T-helper 9 cell (primary cell): ENCODE measurements at places on chromosomes 7 and 10.

DNA sequence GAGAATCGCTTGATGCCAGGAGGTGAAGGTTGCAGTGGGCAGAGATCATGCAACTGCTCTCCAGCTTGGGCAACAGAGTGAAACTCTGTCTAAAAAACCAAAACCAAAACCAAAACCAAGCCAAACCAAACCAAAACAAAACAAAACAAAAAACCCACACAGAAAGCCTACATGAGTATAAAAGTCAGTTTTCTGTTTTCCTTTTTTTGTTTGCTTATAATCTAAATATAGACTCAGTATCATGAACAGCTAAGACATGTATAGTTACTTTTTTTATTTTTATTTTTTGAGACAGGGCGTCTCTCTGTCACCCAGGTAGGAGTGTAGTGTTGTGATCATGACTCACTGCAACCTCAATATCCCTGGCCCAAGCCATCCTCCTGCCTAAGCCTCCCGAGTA lies 16.8 kb upstream of the MTPN start:
- DNase-seq, result no peak

GRCh38 chr10:27041196-27041595 lies 59.1 kb downstream of the ANKRD26 start:
- no peak for DNase-seq

DNA sequence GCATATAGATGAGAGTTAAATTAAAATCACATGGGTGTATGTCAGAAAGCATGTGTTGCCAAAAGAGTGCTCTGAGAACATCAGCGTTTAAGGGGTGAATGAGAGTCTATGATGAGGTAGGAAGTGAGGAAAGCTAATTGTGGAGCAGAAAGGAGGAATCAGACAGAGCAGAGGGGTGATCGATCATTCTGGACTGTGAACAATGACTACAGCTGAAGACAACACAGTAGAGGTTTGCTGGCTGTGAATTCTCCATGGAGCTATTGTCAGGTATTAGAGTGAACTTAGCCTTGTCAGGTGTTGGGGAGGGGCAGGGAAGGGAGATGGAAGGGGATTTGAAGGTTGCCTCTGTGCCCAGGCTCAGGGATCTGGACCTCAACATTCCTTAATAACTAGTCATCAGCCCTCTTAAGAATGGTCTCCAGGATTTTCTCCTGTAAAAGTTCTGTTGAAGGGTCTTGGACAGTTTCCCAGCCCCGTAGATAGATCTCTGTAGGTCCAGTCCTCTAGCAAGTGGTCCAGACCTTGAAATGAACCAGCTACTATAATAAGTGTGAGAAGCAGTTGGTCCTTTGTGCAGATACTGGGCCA lies 57.1 kb downstream of the KIF5B start:
- no peak for DNase-seq

GRCh38 chr10:546451-546850 lies 143.0 kb downstream of the DIP2C start:
- DNase-seq, result no peak

DNA sequence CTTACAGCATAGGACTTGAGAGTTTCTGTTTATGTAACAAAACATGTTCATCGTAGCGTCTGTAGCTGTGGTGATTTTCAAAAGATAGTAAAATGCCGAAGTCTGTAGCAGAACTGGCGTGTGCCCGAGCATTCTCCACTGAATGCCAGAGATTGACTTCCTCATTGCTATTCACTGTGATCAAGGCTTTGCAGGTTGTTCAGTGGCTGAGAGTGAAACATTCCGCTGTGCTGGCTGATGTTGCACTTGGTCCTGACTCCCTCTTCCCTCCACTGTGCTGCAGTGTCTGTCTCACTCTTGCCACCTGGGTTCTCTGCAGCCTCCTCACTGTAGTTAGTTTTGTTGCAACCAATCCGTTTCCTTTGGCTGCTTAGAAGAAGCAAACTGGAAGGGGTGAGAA lies 37.6 kb downstream of the FHIP2A start:
- no peak for DNase-seq

DNA sequence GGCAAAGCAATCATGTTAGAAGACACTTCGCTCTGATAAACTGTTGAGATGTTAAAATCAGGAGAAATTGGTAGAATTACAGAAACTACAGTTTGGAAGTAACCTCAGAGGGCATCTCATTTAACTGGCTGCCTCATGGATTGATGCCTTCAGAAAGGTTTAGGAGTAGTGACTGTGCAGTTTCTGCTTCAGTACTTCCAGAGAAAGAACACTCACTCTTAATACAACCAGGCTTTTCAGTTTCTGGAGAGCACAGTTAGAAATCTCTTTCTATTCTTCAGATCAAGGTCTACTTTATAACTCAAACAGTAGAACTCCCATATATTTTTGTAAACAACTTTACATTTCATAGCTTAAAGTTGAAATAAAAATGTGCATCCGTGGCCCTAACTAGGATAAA lies 1358.9 kb upstream of the LRRTM3 start:
- no peak for DNase-seq

DNA sequence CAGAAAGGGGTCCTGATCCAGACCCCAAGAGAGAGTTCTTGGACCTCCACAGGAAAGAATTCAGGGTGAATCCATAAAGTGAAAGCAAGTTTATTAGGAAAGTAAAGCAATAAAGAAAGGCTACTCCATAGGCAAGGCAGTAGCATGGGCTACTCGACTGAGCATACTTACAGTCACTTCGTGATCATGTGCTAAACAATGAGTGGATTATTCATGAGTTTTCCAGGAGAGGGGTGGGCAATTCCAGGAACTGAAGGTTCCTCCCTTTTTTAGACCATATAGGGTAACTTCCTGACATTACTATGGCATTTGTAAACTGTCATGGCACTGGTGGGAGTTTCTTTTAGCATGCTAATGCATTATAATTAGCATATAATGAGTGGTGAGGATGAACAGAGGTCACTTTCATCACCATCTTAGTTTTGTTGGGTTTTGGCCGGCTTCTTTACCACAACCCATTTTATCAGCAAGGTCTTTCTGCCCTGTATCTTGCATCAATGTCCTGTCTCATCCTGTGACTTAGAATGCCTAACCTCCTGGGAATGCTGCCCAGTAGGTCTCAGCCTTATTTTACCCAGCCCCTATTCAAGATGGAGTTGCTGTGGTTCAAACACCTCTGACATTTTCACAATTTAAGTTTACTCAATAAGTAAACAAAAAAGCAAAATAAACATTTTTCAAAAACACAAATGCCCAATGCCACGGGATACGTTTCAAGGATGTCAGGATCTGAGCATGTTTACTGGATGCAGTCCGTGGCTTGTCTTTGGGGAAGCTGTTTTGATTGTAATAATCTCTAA lies 37.0 kb downstream of the ALOX5 start:
- no peak for DNase-seq

DNA sequence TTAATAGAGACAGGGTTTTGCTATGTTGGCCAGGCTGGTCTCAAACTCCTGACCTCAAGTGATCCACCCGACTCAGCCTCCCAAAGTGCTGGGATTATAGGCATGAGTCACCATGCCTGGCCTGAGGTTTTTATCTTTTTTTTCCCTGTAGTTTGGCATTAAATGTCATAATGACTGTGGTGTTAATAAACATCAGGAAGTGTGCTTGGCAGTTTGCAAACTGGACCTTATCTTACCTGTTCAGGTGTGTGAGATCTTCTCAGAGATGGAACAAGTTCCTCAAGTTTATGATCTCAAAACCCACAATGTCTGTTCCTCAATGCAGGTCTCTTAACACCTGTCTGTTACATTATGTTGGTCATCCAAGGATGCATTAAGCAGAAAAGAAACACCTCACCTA lies 80.0 kb downstream of the ARID5B start:
- DNase-seq, result no peak

DNA sequence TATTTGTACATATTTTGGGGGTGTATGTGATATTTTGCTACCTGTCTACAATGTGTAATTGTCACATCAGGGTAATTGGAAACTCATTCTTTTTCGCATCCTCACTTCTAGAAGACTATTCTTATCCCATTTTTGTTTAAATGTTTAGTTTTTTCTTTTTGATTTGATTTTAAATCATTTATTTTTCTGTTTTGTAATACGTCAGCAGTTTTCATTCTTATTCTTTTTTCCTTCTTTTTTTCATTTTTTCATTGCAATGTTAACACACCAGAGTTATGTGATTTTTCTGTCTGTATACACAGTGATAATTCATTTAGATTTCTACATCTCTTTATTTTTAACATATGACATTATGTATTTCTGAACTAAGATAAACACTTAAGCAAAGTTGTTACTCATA lies 85.5 kb downstream of the SLC13A1 start:
- DNase-seq, result no peak

- no peak for DNase-seq
Observed at GRCh38 chr10:95451568-95452524, 109.3 kb downstream of the SORBS1 start.

DNA sequence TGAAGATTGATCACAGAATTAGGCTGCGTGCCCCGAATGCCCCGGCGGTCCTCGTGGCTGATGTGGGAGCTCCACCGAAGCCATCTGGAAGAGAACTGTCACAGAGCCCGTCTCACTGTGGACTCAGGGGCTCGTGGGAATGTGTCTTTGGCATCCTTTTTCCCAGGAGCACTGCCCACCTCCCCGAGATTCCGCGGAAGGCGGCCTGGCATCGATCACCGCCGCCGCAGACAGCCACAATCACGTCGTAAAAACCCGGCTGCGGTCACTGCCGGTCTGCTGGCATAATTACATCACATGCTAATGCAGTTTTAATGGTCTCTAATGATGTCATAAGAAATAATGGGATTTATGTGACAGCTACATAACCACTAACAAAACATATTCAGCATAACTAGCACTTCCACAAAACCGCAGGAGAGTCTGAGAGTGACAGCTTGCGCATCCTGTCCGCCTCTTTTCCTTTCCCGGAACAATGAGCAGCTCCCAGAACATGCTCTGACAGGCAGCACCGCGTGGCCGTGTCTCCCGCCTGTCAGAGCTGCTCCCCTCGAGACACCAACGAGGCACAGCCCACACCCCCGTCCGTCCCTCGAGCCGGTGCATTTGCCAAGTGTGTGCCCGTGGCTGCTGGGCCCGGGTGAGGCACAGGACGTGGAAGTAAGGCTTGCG lies 490.0 kb downstream of the PTPRN2 start:
- no peak for DNase-seq

GRCh38 chr10:97633921-97634320 lies 621 bp upstream of the MORN4 start:
- DNase-seq, result no peak

- no peak for DNase-seq
Observed at GRCh38 chr10:97571622-97572021, 957 bp upstream of the ANKRD2 start.

DNA sequence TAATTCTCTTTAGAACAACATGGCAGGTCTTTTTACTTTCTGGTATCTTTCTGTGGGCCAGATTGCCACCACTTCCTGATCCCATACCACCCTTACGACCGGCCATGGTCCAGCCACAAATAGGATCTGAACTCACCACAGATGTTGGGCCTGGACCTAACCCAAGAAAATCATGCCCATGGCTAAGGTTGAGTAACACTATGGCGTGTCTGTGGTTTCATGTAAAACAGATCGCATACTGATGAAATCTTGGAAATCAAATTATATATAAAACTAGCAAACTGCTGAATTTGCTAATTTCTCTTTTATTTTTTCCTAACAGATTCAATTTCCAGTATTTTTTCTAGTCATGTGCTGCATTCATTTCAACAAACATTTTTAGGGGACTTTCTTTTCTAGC lies 77.2 kb downstream of the CH25H start:
- no peak for DNase-seq

DNA sequence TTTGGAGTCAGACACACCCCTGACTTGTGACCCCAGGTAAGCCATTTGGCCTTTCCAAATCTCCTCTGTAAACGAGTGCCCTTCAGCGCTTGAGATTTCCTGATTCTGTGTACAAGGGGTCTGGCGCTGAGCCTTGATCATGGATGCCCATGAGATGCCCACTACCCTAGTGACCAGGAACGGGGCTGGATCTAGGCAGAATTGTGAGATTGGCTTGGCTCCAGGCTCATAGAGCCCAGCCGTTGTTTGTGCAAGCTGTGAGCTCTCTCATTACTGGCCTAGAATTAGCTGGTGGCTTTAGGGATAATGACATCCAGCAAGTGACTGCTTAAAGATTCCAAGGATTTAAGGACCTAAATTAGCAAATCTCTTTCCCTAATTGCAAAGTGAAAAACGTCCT lies 84.9 kb downstream of the CAMK1D start:
- DNase-seq, result no peak

- no peak for DNase-seq
Observed at GRCh38 chr7:27641581-27642230, 21.0 kb downstream of the HIBADH start.

- DNase-seq, result no peak
Observed at GRCh38 chr7:126659124-126659523, 593.6 kb downstream of the GRM8 start.

GRCh38 chr7:18808026-18808425 lies 309.4 kb downstream of the TWIST1 start:
- no peak for DNase-seq

GRCh38 chr7:7639847-7640220 lies 718 bp upstream of the UMAD1 start:
- DNase-seq, result peak; percentile 18

GRCh38 chr10:3109633-3110032 lies 42.3 kb downstream of the PFKP start:
- DNase-seq, result no peak

GRCh38 chr10:33025039-33025438 lies 67.0 kb upstream of the ITGB1 start:
- DNase-seq, result no peak

DNA sequence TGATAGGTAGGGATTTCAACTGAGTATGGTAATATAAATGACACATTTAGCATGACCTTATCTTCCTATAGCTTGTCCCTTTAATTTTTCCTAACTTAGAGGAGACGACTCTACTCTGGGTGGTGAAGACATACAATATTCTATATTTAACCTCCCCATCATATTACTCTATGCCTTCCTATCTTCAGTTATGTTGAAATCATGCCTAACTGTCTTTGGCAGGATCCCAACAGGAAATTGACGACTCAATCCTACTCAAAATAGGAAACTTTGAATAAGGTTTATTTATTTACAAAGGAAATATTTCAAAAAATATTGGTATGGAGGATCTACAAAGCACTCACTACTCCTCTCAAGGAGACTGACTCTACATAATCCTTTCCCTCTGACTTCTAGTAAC lies 24.1 kb upstream of the SEMA3A start:
- DNase-seq, result no peak

GRCh38 chr7:26655781-26656180 lies 208.6 kb downstream of the SKAP2 start:
- DNase-seq, result no peak

- peak; percentile 18 for DNase-seq
Observed at GRCh38 chr10:31083765-31084184, 52.1 kb upstream of the ZNF438 start.
